ENCODE measurements at places on chromosomes 16 and 17.

- DNase-seq, result no peak
Observed at GRCh38 chr17:68432086-68432864, 25.0 kb downstream of the WIPI1 start.

GRCh38 chr17:37816950-37817349 lies 72.1 kb upstream of the HNF1B start:
- no peak for DNase-seq

DNA sequence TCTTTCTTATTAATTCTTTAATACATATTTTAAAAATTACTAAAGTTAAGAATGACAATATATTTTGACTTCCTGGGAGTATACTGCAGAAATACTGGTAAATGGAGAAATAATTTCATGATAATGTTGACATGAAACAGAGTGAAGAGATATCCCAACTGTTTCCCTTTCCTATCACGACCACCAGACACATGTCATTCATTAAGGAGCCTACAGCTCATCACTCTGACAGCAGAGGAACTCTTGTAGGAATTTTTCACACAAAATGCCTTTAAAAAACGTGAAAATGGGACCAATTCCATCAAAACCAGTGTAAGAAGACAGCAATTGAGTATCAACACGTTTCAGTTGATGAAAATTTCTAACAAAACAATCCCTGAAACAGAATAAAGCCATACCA lies 172.9 kb upstream of the CPHXL start:
- DNase-seq, result no peak

- DNase-seq, result no peak
Observed at GRCh38 chr17:79002796-79003593, 6.6 kb downstream of the CANT1 start.

- no peak for DNase-seq
Observed at GRCh38 chr16:65271996-65272395, 150.1 kb upstream of the CDH11 start.

- peak; percentile 61 for DNase-seq
Observed at GRCh38 chr17:975371-975915, 4.1 kb downstream of the NXN start.

DNA sequence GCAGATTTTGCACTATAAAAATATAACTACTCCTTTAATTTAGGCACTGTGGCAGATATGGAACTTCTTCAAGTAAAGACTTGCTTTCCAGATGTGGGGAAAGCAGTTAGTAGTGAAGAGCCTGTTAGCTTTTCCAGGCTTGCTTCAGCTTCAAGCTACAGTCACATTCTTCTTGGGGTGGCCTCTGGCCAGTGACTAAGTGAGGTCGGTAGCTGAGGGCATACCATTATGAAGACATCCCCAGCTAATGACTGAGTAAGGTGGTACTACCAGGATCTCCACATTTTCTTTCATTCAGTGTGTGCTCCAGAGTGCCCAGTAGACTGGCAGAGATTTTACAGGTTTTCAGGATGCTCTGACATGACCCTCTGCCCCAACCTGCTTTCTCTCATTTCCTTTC lies 167.1 kb upstream of the KIF2B start:
- DNase-seq, result no peak

DNA sequence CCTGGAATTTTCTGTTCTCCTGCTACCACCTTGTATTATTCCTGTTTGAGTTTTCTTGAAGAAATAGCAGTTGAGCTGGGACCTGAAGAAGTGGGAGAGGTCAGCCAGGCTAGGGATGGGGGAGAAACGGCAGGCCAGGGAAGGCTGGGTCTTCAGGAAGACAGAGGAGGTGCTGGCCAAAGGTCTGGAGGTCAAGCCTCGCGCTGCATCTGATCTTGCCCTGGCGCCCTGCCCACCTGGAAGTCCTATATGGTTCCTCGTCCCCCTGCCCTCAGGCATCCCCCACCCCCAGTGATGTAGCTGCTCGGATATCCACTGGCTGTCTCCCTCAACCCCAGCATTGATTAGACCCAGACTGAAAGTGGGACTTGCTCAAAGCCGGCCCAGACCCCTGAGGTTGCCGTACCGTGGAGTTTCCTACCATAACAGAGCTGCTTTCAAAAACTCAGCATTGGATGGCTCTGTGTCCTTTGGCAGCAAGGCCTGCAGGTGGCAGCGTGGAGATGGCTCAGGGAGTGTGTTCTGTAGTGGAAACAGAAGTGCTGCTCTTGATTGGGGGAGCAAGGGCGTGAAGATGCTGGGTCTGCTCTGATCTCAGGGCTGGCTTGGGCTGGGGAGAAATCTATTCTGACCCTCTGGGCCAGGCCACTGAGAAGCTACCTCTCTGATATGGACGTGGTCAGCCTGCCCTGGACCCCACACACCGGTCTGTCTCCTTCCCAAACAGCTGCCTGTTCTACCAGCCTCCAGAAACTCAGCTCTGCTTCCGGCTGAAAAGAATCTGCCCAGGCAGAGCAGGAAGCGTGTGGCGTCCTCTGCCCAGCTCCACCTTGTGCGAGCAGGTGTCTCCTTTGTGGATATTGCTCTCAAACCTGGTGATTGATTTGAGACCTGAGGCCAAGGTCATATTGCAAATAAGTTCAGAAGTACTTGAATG lies 107.0 kb upstream of the CACNG5 start:
- peak; percentile 27 for DNase-seq

GRCh38 chr16:30725418-30725792 lies 22.8 kb upstream of the PHKG2 start:
- DNase-seq, result no peak

- no peak for DNase-seq
Observed at GRCh38 chr17:8803531-8804420, 4.6 kb upstream of the MFSD6L start.

DNA sequence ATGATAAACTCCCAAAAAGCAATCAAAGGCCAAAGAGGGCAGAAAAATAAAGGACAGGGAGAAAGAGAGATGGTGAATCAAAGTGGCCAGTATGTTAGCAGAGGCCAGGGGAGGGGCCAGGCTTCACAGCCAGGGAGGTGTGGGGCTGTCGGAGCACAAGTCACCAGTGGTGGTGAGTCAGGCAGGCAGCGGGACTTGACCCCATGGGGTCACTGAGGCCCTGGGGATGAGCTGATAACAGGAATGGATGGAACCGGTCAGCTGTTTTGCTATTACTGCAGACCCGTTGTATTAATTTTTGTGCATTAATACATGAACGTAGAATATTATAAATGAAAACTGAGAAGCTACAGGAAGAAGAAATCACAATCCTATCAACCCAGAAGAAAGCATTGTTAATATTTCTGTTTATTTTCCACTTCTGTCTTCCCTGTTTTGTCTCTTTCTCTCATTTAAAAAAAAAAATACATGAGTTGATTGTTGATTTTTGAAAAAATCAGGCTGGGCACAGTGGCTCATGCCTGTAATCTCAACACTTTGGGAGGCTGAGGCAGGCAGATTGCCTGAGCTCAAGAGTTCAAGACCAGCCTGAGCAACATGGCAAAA lies 106.9 kb downstream of the SOCS1 start:
- no peak for DNase-seq

DNA sequence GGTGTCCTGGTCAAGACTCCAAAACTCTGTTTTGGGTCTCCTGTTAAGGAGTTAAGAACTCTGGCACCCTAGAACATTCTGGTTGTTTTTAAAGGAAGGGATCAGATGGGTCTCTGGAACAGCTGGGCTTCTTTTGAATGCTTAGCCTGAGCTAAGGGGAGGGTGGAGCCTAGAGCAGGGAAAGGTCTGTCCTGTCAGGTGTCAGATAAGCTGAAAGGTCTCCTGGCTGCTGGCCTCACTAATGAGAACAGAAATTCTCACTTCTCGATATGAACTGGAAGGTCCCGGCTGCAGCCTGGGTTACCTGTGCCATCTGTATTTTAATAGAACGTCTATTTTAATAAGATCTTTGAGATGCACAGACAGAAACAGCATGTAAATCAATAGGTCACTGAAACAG lies 69.0 kb downstream of the RAP1GAP2 start:
- DNase-seq, result no peak

DNA sequence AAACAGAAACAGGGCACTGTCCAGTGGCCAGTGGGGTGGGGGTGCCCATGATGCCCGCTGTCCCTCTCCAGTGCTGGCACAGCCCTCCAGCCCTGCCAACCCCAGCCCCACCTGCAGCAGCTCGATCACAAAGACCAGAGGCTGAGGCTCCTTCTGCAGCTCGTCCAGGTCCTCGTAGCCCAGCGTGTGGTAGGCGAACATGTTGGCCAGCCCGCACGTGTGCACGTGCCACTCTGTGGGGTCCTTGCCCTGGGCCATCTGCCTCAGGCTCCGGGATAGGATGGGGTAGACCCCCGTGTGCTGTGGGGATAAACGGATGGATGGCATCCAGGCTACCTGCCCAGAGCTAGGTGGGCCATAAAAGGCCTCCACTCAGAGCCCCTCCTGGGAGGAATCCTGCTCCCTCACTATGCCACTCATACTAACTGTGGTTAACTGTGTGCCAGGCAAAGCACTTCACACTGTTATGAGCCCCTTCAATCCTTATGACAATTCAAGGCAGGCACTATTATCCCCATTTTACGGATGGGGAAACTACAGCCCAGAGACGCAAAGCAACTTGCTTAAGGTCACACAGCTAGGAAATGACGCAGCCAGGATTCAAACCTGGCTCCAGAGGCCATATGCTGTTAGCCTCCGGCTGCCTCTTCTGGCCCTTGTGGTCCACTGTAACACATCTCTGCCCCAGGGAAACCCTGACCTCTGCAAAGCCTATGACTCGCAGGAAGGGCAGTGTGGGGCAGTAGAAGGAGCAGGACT lies 6.5 kb downstream of the AIPL1 start:
- no peak for DNase-seq
